SK-N-DZ (cell line): ENCODE measurements at places on chromosomes 7 and 10.

DNA sequence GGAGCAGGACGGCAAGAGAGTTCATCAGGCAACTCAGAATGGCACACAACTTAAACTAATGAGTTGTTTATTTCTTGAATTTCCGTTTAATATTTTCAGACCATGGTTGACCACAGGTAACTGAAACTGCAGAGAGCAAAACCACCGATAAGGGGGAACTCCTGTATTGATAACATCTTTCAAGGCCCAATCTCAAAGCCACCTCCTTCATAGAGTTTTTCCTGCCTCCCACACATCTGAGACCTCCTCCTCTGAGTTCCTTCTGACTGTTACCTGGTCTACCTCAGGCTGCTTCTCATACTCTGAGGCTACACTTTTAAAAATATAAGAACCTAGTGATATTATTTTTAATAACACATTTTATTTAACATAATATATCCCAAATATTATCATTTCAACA, 341.5 kb upstream of the NPVF start:
- no peak for DNase-seq

DNA sequence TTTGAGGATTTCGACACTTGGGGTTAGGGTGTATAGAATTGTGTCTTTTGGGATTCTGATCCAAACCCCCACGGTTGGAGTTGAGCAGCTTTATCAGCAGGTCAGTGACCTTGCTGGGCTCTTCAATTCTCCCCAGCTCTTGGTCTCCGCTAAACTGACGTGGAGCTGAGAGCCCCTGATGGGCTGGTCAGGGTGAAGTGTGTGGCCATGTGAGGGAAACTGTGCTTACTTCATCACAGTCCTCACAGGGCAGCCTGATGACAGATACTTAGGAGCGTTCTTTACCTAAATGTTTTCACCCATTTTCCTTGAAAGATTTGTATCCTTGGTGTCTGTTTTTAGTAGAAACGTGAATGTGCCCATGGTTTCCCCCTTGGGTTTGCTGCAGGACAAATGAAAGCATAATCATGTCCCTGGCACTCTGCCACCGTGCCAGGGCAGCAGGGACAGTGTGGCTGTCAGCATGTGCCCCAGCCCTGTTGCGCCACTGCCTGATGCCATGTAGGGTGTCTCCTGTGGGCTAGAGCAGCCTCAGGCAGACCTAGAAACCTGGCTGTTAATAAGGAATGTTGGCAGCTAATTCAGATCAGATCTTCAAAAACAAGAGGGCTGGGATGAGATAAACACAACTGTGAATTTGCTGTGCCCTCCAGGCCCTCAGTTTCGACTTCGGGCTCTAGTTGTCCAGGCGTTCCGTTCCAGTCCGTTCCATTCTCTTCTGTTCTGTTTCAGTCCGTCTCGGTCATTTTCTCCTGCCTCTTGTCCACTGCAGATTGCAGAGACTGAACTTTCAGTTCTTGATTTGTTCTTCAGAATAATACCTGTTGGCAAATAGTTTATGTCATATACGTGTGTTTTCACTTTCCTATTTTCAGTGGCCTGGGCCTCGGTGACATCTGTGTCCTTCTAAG, 96.8 kb downstream of the TRRAP start:
- DNase-seq: no peak

GRCh38 chr7:134691546-134692343, 45.1 kb downstream of the BPGM start:
- no peak for DNase-seq

GRCh38 chr10:103144041-103144440, 49.0 kb downstream of the NT5C2 start:
- DNase-seq: no peak

DNA sequence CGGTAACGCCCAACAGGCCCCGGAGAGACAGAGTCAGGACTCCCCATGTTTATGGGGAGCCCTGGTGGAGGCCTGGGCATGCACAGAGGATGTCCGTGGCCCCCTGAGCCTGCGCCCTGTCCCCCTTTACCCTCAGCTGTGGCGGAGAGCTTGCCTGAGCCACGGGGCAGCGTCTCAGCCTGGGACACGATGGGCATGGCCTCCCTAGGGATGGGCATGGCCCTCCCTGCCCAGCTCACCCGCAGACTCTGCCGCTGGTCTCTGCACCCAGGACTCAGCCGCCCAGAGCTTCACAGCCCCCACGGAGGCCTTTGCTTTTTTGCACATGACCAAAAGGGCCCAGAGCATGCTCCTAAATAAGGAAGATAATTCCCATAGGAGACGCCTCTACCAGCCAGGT, 394.2 kb downstream of the PTPRN2 start:
- DNase-seq: no peak

GRCh38 chr7:68733219-68734153, 864.8 kb upstream of the AUTS2 start:
- no peak for DNase-seq
